Hematopoietic multipotent progenitor cell treated with erythropoietin and hydrocortisone succinate and interleukin-3 and kit ligand, for 8 days (in vitro differentiated cells): ENCODE measurements at places on chromosomes 1 and 21.

GRCh38 chr1:159492575-159493323, 43.1 kb downstream of the OR10J5 start:
- no peak for DNase-seq

GRCh38 chr1:166740668-166741276, 98.5 kb upstream of the POGK start:
- no peak for DNase-seq

GRCh38 chr1:218711001-218711400, 365.9 kb downstream of the TGFB2 start:
- no peak for DNase-seq

DNA sequence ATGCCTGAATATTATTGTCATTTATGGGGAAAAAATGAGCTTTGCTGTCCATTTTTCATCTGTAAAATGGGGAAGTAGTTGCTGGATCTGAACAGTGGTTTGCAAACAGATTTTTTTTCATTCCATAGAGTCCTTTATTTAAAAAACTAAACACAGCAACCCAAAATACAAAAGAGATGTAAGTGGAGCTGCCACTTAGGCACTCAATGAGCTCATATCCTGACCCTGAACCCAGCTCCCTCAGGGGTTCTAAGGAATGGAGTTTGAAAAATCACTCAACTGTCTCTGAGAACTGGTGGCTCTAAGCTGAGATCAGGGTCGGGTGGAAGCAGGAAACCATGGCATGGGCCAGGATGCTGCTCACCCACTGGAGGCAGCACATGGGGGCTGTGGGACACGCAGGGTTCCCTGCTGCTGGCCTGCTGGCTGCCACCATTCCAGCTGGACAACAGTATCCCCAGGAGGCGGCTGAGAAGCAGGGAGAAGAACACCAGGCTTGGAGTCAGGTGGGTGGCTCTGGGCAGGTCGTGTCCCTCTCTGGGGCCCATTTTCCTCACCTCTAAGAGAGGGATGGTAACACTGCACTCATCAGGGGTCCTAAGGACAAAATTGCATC, 9.6 kb upstream of the ECE1 start:
- DNase-seq: no peak

GRCh38 chr1:185789501-185790193, 55.5 kb downstream of the HMCN1 start:
- DNase-seq: no peak

DNA sequence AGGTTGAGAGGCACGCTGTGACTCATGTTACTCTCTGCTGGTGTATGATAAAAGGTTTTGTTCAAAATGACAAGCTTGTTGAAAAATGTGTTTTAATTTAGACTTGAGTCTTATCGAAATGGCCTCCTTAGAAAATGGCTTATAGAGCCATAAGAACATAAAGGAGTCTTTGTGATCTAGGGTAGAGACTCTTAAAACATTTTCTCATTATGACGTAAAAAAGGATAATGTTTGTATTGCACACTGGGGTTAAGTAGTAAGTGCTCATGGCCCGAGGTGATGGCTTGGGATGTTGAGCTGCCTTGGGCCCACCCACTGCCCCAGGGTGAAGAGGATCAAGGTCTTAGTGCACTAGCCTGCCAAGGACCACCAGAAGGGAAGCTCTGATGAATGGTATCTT, 117.4 kb downstream of the DISC1 start:
- DNase-seq: no peak

GRCh38 chr1:18532390-18533170, 51.9 kb downstream of the KLHDC7A start:
- DNase-seq: no peak

DNA sequence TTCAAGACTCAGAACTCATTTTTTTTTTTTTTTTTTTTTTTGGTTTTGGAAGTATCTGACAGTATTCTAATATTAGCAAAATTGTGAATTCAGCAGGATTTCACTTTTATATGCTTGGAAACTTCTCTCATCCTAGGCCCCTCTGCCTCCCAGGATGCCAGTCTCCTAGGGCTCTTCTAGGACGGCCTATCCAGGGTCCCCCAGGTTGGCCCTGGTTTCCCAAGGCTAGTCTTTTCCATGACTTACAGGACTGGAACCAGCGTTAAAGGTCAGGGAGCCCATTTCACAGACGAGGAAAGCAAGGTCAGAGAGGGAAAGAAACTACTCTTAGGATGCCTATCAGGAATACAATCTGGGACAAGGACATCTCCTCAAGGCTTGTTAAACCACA, 412.5 kb downstream of the PTPRU start:
- no peak for DNase-seq

DNA sequence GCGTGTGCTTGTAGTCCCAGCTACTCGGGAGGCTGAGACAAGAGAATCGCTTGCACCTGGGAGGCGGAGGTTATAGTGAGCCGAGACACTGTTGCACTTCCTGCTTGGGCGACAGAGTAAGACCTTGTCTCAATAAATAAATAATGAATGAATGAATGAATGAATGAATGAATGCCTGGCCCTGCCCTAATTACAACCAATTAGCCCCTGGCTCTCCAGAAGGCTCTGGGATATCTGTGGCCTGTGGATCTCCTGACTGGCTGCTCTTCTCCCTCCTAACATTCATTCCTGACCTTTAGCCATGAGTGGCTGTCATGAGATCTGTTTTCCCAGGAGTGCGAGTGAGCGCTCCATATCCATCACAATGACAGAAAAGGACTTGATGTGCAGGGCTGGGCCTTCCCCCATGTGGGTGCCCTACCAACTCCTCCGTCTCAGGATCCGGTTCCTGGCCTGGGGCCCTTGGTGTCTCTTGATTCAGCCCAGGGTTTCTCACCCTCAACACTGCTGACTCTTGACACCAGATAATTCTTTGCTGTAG, 243.6 kb upstream of the TMEM51 start:
- no peak for DNase-seq

DNA sequence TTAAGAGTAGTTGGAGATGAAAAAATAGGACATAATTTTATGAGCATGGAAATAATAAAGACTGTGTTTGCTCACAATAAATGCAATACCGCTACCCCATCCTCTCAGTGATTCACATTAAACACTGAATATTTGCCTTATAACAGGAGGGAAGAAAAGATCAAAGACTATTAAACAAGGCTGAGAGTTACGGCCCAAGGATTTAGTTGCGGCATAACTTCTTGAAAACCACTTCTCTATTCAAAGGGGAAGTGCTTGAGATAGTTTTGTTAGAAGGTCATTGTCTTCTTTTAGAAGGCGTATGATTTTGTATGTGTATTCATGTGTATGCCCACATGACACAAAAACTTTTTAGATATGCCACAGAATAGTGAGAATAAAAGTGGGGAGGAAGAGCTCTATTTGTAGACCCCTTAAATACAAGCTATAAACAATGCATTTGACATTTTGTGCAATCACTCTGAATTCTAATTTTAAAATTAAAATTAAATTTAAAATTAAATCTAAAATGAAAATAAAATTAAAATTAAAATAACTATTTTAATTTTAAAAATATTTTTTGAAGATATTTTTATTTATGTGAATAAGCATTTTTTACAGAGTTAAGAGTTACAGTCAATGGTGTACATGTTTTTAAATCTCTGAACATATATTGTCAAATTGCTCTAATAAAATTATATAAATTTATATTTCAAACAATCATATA, 986.6 kb upstream of the ADAMTS5 start:
- no peak for DNase-seq

DNA sequence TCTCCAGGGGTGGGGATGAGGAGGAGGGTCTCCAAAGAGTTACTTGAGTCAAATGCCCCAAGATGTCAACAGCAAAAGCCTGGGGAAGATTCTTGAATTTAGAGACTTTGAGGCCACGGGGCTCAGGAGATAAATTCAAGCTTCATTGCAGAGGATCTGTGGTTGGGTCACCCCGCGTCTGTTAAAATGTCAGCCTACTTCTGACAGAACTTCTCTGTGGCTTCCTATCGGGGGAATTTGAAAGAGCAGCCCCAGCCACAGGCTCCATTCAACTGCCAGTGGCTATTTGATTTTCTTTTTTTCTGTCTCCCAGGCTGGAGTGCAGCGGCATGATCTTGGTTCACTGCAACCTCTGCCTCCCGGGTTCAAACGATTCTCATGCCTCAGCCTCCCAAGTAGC, 62.5 kb upstream of the EFHD2 start:
- DNase-seq: no peak

- no peak for DNase-seq
Observed at GRCh38 chr1:232943679-232944252, 6.6 kb upstream of the NTPCR start.

GRCh38 chr1:174232761-174233160, 73.4 kb downstream of the RABGAP1L start:
- peak; percentile 80 for DNase-seq

DNA sequence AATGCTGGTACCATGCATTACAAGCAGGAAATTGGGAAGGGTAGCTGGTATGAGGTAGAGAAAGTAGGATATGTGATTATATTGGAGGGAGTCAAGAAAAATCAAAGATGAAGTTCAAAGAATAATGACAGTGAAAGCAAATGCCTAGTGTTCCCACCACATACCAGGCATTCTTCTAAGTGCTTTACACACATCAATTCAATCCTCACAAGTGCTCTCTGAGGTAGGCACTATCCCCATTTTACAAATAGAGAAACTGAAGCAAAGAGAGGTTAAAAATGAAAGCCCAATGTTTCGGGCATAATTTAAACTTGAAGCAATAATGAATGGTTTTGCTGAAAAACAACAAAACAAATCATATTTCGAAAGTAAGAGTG, 40.1 kb upstream of the MCOLN3 start:
- DNase-seq: no peak

GRCh38 chr1:91883470-91883869, 2.5 kb downstream of the TGFBR3 start:
- DNase-seq: peak; percentile 34

DNA sequence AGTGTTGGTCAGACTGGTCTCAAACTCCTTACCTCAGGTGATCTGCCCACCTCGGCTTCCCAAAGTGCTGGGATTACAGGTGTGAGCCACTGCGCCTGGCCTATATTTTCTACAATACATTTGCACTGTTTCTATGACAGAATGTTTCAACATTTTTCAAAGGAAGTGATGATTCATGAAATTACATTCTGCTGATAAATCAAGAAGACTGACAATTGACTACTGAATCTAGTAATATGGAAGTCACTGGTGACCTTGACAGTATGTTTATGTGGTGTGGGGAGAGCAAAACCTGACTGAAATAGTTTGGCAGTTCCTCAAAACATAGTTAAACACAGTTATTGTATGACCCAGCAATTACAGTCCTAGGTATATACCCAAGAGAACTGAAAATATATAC, 18.1 kb downstream of the LRIF1 start:
- DNase-seq: no peak

DNA sequence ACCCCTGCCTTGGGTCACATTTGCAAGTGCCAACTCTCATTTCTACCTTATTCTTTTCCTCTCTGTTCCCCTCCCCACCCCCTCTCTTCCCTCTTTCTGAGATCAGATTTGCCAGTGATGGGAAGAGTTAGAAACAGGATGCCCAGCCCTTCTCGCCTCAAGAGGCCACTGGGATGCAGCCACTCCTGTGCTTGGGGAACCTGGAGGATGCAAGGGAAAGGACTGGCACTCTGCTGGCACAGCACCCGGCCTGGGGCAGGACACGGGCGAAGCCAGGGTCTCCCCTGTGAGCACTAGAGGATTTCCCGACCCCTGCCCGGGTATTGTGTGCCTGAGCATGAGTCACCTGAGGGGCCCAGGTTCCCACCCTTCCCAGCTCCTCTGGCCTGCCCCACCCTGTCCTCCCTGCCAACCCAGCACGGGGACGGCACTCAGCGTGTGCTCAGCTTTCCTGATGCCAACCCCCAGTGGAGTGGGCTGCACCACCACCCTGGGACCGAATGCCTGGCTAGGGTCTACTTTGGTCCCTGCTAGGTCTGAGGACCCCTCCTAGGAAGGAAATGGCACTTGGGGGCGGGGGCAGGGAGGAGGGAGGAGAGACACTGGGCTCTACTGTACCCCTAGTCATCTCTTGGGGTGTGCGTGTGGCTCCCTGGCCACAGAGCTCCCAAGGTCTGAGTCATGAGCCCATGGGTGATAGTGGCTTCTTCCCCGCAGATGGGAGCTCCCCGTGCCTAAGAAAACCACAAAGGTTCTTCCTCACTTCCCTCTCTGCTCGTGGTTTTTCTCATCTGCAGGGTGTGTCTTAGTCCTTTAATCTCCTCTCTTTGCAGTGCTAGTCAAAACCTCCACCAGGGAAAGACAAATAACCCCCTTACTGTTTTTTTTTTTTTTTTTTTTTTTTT, 12.4 kb downstream of the LMNA start:
- peak; percentile 96 for DNase-seq

DNA sequence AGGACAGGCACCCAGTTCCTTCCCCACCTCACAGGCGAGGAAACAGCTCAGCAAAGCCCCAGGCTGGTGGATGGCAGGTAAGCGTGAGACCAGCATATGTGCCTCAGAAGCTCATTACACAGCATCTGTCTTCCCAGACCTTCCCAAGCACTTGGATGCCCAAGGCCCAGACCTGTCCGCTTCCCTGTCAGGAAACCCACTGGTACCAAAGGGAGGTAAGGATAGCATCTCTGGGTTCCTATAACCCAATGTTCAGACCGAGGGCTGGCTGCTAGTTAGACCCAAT, 3.3 kb downstream of the POFUT2 start:
- no peak for DNase-seq

DNA sequence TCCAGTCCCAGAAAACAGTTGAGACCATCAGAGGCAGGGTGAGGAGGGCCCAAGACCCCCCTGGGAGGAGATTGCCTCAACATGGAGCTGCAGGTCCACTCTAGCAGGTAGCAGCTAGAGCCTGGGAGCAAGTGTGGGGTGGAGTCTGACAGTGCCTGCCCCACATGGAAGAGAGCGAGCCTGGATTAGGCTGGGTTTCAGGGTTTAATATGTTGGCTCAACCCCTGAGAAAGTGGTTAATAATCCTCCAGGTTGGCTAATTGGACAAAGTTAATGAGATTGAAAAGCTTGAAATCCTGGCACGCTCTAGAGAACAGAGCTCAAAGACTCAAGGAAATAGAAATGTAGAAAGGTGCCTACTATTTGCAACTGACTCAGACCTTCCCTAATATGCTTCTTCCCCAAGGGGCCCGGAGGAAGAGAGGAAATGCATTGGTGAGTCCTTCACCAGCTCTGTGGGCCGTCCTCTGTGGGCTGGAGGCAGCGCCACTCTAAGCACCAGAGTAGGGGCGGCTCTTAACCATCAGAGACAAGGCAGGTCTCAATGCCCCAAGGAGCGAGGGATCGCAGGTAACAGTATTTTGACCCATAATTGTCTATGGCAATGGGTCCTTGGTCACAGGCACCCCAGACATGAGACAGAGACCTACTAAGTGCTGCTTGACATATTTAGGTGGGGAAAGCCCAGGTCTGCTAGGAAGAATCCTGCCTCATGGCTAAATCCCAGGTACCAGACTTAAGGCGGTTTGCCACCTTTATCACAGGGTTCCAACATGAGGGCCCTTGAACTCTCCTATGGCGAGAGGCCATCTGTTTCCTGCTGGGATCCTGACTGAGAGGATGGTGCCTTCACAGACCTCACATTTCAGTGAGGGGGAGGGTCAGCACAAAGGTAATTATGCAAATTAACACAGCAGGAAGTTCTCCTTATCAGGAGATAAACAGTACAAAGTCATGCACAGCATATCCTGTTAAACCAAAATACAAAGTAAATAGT, 33.8 kb downstream of the RSPH1 start:
- no peak for DNase-seq
